Activated naive CD4-positive, alpha-beta T cell treated with anti-CD3 and anti-CD28 coated beads for 36 hours (primary cell): ENCODE measurements at places on chromosomes 6 and 20. TPM values are rescaled to one million over a fixed set of nuclear protein-coding genes. Genes with fewer than 3 reads are reported as not detected.

- DNase-seq = no peak
Observed at GRCh38 chr20:8322662-8323217, 190.7 kb downstream of the PLCB1 start.

- DNase-seq = no peak
Observed at GRCh38 chr6:41489120-41489851, 56.9 kb upstream of the FOXP4 start.

ALDH8A1 gene
- 0.24 TPM for total RNA-seq

ID4 gene
- total RNA-seq = not detected

DACT2 gene
- not detected for total RNA-seq

GRCh38 chr6:28586324-28586723 is 60.6 kb downstream of the GPX5 start:
- no peak for DNase-seq

DNA sequence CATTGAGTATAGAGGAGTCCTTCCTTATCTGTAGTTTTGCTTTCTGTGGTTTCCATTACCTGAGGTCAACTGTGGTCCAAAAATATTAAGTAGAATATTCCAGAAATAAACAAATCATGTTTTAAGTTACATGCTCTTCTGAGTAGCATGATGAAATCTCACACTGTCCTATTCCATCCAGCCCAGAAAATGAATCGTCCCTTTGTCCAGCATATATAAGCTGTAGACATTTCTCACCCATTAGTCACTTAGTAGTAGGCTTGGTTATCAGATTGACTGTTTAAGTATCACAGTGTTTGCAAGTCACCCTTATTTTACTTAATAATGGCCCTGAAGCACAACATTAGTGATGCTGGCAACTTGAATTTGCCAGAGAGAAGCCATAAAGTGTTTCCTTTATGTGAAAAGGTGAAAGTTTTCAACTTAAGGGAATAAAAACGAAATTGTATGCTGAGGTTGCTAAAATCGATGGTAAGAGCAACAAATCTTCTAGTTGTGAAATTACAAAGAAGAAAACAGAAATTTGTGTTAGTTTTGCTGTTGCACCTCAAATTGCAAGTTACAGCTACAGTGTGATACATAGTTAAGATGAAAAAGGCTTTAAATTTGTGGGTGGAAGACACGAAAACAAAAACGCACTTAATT is 198.6 kb upstream of the SIM1 start:
- DNase-seq = no peak

GRCh38 chr6:68313911-68314310 is 321.2 kb upstream of the ADGRB3 start:
- no peak for DNase-seq
